ENCODE measurements at places on chromosomes 11 and 22.

DNA sequence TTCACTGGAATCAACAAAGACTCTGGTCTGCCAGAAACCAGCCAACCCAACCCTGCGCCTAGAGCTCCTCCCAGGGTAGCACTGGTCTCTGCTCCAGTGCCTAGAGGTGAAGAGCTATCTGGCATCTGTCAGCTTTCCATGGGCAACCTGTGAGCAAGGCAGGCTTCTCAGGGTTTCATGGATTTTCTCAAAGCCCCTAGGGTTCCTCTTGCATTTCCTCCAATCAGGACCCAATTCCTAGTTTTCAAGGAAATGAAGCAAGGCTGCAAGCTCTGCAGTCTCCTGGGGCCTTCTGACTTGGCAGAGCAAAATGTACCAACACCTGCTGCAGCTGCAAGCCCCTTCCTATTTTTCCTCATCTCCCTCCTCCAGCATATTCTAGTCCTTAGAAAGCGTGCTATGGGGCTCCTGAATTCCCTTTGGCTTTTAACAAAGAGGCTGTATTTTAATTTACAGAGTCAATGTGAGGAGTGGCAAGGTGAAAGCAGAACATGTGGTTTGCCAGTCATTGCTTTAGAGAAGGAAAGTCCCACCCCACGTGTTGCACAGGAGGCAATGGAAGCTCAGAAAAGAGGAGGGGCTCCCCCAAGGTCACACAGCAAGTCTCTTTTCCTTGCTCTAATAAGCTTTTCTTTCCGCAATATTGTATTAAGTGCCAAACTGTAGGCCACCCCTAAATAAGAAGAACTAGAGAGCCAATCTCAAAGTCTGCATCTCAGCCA is 33.0 kb upstream of the RIC3 start:
- no peak for DNase-seq

DNA sequence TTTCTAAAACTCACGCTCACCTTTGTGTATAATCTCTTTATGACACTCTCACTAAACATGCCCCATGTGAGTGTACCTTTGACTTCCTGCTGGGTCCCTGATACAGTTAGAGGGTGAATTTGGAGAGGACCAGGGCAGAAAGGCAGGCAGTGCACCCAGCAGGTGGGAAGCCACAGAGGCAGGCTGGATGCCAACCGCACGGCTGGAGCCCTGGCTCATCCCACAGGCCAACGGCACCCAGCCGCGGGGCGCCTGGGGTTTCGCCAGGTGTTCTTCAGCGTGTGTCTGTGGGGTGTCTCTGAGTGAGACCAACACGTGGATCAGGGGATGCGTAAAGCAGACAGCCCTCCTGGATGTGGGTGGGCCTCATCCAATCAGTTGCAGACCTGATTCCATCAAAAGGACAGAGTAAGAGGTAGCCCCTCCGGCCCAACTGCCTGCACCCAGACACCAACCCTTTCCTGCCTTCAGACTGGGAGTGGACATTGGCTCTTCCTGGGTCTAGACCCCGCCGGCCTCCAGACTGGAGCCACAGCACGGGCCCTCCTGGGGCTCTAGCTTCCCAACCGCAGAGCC is 51.6 kb downstream of the DHCR7 start:
- no peak for DNase-seq

DNA sequence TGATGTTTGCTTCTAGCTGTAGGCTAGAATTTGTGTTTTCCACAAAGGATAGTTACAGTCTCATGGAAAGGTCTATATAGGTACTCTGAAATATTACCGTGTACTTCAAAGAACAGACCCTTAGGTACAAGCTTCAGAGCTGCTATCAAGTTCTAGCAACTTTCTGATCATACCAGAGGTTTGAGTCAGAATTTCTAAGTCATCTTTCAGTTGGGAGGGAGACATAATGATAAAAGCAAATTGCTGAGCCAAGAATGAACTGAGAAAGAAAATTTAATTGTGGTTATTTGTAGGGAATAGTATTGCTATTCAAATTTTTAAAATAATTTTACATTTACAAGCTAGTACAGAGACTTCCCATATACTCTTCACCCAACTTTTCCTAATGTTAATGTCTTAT is 19.9 kb upstream of the ME3 start:
- DNase-seq = no peak

DNA sequence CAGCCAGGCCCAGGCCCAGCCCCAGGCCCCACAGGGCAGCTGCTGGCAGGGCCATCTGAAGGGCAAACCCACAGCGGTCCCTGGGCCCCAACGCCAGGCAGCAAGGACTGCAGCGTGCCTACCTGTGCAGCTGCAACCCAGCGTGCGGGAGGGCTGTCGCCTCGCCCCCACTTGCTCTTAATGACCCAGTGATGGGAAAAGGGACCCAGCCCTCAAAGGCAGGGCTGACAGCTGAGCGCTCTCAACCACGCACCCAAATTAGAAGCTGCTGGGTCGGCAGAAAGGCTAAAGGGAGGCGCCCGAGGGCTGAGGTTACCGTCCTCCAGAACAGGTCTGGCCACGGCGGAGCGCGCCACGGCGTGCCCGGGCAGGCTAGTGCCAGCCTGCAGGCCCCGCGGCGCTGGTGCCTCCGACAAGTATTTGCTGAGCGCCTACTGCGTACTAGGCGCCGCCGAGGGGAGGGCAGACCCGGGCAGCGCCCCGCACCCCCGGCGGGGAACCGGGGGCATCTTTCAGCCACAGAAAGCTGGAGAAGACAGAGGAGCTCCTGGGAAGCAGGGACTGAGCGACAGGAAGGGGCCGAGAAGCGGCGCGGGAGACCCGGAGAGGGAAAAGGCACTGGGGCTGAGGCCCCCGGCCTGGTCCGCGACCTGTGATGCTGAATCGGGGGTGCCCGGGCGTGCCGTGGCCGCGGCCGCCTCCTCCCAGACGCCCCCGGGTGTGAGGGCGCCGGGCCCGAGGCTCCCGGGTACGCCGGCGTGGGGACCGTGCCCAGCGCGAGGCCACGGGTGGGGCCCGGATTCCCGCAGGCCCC is 773 bp downstream of the HRAS start:
- DNase-seq = no peak

DNA sequence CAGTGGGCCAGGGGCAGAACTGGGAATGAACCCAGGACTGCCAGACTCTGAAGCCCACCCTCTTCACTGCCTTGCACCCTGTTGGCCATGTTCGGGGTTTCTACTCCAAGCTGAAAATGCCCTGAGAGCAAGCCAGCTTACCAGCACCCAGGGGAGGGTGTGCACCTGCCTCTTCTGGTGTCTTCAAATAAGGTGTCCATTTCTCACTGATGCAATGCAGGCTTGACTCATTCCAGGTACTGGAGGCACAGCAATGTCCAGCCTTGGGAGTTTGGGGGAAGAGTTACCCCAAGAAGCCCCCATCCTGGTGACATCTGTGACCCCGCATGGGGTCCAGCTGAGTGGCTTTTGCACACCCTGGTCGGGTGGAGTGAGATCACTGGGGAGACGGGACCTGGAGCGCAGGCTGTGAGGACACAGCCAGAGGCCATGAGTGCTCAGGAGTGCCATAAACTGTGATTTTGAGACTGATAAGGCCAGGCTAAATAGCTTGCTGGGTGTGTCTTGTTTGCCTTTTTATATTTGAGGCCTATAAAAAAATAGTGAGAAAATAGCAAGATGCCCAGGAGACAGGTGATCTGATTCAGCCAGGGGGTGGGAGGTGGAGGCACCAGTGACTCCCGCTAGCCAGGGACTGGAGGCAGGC is 4.6 kb upstream of the CERK start:
- peak; percentile 7 for DNase-seq

GRCh38 chr11:99592266-99592665 is 571.5 kb downstream of the CNTN5 start:
- no peak for DNase-seq

DNA sequence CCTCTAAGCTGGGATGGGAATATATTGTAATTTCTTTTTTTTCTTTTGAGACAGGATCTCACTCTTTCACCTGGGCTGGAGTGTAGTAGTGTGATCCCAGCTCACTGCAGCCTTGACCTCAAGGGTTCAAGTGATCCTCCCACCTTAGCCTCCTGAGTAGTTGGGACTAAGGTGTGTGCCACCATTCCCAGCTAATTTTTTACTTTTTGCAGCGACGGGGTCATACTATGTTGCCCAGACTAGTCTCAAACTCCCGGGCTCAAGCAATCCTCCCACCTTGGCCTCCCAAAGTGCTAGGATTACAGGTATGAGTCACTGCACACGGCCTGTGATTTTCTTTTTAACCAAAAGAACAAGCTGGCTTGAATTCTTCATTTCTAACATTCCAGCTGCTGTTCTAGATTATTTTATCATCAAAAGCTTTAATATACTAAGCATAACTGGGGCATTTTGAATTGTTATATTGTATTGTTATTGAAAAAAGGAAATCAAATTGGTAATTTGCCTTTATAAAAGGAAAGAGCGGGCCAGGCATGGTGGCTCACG is 26.8 kb upstream of the PPP2R1B start:
- no peak for DNase-seq

GRCh38 chr22:45318558-45319323 is 9.0 kb downstream of the FAM118A start:
- no peak for DNase-seq

- DNase-seq = no peak
Measured at GRCh38 chr11:73461964-73462363, 85.8 kb downstream of the RELT start.

DNA sequence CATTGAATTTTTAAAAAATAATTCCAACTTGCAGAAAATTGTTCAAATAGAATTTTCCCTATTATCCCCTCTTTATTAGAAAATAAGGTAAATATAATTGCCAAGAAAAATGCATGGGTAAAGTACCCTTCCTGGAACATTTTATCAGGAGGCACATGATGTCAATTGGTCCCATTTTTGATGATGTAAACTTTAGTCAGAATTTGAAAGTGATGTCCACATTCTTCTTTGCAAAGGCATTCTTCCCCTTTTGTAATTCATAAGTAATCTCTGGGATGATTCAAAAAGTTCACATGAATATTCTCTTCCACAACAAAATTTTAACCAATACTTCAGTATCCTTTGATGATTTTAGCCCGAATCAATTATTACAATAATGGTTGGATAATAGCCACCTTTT is 86.9 kb upstream of the ANO3 start:
- DNase-seq = no peak

GRCh38 chr11:6757373-6757967 is 14.3 kb downstream of the OR2AG2 start:
- peak; percentile 4 for DNase-seq

DNA sequence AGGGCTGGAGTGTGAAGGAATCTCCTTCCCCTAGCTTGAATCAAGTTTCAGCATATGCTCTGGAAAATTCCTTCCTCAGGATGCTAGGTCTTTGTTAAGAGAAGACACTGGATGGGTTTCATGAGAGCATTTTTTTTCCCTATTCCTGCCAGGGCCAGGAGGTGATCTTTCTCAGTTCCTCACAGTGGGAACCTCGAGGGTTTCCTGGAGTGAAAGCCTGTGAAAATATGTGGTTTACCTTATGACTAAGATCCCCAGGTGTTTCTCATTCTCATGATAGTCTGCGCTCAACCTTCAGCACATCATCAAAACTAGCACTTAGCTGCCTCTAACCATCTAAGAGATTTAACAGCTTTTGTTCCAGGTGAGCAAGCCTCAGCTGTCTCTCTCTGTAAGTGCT is 985.3 kb upstream of the FAT3 start:
- DNase-seq = no peak

DNA sequence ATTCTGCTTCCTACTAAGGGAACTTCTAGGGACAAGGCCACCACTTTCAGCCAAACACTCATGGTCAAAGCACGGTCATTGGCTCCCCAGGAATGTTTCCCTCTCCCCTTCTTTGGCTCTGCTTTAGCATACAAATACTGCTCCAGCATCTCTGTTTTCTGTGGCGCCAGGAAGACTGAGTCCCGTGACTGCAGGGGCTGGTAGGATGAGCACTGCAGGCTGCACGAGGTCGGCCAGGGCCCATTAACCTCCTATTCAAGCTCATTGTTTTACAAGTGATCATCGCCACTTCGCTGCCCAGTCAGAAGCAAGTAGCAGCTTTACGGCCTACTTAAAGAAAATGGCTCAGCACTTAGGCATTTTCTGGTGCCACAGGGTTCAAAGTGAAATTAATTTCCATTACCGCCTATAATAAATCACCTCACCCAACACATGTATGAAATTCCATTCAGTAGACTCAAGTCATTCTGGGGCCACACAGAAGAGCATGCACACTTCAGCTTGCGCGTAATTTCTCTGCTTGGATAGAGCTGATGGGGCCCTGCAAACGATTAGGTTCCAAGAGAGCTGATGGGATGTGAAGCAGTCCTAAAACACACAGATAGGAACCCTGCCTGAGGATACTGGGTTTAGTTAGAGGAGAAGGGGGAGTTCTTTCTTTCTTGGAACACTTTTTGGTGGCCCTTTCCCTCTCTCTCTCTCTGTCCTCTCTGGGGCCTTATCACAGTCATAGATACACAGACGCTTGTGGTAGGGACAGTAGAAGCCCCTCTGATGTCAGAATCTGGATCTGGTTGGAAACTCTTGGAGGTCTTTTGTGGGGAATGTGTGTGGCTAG is 173.7 kb downstream of the KIF18A start:
- DNase-seq = no peak

DNA sequence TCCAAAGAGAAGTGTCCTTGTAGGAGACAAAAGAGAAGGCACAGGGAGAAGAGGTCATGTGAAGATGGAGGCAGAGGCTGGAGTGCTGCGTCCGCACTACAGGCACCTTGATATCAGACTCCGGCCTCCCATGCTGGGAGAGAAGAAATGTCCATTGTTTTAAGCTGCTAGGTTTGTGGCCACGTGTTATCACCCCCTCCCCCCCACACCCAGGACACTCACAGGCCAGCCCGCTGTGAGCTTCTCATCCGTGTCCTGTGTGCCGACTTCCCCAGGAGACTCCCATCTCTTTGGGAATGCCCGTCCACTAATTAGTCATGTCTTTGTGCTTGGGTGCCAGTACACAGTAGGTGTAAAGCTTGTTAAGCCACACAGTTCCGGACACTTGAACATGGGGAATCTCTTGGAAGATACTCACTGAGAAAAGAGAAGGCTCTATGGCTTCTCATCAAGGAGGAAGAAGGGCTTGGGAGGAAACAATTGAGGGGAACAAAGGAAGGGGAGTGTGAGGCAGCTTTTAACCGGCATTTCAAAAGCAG is 1234.7 kb downstream of the TBC1D22A start:
- no peak for DNase-seq

- no peak for DNase-seq
Measured at GRCh38 chr11:66035653-66036333, 9.5 kb upstream of the CATSPER1 start.

GRCh38 chr11:8913961-8914660 is 3.1 kb downstream of the AKIP1 start:
- DNase-seq = no peak
